Kidney (tissue), 22 donors: ENCODE measurements at places on chromosomes 5 and 9.
A peak's percentile ranks its signal among the peaks of the same experiment; 100 is the strongest.

GRCh38 chr5:109942646-109943045 is 252.9 kb downstream of the MAN2A1 start:
- no peak for DNase-seq

DNA sequence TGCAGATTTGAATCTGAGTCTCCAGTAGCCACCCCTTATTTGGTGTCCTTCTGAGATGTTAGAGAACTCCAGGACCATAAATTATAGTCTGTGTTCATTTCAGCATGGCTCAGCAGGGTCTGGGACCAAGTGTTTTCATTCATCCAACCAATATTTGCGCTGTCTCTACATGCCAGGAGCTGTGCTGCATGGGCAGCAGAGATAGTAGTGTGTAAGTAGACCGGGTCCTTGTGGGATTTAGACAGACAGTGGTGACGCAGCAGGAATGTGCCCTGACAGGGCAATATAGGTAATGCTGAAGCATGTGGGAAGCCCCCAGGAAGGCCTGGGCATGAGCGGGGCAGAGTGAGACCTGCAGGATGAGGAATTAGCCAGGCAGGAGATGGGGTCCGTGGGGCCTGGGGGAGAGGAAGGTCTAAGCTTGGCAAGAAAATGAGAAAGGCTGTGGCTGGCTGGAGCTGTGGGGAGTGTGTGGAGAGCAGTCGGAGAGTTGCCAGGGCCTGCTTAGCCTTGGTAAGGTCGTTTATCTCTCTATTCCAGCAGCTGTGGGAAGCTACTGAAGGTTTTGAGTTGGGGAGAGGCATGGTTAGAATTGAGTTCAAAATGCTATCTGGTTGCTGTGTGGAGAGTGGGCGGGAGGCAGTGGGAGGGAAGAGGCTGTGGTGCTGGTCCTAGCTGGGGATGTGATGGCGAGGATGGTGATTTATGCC is 16.8 kb downstream of the STXBP1 start:
- DNase-seq, result no peak

DNA sequence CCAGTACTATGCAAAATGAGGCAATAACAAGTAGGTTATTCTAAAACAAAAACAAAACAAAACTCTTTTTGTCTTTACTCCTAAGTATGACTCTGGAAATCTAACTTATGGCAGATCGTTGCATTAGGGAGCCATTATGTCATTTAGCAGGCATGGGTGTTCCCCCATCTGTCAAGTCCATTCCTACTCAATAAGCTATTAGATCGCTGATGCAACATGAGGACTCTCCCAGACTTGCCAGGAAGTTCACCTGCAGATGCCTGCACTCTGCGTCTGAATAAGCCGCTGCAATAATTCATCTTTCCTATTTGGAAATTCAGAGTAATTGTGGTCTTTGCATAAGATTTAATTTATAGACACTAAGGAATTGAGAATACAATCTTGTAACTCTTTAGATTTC is 585.0 kb downstream of the KIF4B start:
- no peak for DNase-seq

DNA sequence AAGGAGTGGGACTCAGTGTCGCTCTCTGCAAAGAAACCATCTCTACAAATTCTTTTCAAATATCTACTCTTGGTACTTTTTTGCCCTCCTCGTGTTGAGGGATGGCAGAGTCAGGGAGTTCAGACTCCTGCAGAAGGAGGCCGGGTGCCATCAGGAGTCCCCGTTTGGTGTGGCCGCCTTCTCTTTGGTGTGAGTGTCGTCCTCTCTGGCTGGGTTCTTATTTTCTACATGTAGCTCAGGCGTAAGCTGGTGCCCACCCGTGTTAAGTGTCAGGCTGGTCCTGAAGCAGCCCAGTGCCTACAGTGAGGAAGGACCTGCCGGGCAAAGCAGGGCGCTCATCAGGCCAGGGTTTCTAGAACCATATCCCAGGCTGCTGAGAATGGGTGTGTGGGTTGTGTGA is 37.0 kb downstream of the OTULIN start:
- DNase-seq, result no peak

- DNase-seq, result no peak
These were observed 32.0 kb downstream of the RGS3 start for GRCh38 chr9:113495526-113495925.

- no peak for DNase-seq
These were observed 316.3 kb downstream of the FAM170A start for GRCh38 chr5:119945691-119946090.

- DNase-seq, result peak; percentile 79
These were observed 35.7 kb downstream of the PCDHAC2 start for GRCh38 chr5:141001844-141002604.

DNA sequence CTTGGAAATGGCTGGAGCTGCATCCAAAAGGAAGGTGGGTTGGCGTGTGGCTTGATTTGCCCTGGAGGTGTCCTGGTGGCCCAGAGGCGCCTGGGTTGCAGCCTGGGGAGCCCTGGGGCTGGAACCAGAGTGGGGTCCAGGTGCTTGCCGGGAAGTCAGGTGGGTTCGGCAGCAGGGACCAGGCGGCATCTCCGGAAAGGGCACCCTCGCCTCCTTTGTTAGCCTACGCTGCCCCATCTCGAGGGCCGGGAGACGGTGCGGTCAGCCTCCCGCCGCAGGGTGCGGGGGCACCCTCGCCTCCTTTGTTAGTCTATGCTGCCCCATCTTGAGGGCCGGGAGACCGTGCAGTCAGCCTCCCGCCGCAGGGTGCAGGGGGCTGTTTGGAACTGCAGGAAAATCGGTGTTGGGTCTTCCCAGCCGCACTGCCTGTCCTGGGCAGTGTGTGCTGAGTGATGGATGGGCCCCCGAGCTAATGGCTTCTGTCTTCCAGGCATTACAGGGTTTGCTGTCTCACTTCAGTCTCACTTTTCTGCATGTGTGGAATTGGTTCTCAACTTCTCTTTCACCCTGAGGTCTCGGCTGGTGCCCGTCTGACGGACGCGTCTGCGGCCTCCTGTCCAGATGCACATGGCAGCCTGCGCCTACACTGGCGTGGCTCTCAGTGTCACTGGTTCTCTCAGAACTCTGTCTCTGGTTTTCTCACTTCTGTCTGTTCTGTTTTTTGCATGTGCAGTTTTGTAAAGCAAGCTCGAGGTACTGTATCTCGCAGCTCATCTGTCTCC is 139.0 kb downstream of the CACNA1B start:
- DNase-seq, result no peak

DNA sequence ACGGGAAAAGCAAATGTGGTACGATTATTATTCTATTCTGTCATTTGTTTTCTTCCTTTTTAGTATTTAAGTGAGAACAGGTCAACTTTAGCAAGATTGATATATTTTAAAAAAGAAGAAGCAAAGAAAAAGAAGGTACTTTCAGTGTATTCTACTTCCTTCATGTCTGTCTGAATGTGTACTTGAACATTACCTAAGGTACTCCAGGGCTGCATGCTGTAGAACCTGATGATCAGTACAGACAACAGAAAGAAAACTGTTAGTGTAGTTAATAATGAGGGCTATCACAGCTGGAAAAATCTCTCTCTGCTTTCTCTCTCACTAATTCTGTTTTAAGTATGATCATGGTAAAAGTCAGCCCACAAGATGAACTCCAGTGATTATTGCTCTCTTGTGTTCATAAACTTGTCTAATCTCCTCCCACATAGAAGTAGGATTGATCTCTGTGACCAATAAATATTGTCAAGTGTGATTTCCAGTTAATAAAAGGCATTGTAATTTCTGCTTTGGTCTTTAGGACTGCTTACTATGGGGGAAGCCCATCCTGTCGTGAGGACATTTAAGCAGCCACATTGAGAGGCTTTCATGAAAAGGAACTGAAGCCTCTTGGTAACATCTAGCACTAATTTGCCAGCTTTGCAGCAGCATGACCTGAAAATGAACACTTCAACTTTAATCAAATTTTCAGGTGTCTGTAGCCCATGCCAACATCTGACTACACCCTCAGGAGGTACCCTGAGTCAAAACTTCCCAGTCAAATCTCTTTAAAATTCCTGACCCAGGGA is 864.0 kb upstream of the ACO1 start:
- no peak for DNase-seq

DNA sequence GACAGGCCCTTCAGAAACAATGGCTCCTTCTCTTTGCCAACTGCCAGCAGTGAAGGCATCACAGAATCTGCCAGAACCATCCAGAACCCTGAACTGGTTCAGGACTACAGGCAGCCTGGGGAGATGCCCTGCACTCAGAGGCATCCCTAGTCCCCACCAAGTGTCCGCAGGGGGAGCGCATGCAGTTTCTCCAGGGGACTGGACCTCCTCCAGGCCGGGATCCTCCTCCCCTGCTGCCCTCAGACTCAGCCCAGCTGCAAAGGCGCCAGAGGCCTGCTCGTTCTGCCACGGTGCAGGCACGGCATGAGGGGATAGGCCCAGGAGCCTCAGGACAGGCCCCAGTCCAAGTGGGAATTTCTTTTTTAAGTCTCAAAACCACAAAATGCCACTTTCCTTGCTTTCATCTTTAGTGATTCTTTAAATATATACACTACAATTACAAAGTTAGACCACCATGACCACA is 72.0 kb downstream of the SEMA4D start:
- DNase-seq, result no peak

DNA sequence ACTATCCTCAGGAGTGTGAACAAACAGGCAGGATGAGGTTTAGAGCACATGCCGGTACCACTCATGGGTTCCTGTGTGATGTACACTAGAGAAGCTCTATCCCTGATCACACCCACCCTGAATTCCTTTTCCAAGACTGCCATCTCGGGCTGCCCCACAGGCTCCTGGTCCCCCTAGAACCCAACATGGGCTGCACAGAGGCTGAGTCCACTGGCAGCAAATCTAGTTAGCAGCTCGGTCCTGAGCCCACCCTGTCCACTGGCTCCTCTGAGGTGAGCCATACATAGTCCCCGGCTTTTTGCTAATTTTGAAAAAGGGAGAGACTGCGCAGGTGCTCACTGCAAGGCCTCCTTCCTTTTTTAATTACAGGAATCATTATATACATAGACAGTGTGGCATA is 227.0 kb downstream of the FSTL4 start:
- DNase-seq, result no peak

DNA sequence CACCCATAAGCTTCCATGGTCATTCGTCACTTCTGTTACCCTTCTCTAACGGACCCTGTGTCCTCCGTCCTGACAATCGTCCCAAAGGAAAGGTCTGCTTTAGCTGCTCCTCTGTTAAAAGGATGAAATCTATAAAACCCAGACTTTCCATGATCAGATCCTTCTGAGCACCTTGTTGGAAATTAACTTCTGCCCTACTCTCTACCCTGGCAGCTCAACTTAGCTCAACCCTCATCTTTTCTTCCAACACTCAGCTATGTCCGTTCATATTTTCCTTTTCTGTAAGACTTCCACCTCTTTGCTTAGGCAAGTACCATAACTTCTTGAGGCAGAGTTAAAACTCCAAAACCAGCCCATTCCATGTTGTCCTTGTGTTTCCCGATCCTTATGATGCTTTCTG is 205.4 kb downstream of the SPATA31A6 start:
- no peak for DNase-seq

DNA sequence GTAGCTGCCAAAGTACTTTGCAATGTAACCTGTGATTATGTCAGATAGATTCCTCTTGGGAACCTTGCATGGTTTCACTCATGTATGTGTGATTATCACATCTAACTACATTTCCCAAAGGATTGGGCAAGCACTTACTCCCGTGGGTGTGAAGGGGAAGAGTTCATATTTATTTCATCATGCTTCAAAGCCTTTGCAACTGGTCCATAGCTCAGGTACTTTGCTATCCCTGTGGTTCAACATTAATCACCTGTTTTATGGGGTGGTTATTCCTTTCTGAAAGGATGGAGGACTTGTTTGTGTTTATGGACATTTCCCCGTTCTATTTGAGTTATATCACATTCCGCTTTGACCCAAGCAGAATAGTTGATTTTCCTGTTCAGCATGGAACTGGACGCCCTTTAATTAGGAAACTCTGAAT is 13.6 kb upstream of the ERMP1 start:
- peak; percentile 38 for DNase-seq

GRCh38 chr9:36121971-36122370 is 14.6 kb upstream of the GLIPR2 start:
- no peak for DNase-seq

GRCh38 chr9:114836769-114837168 is 30.9 kb upstream of the TNFSF15 start:
- DNase-seq, result no peak

GRCh38 chr5:123585871-123586270 is 73.9 kb downstream of the CSNK1G3 start:
- DNase-seq, result no peak

- DNase-seq, result no peak
These were observed 34.1 kb upstream of the NANS start for GRCh38 chr9:98022447-98022846.

GRCh38 chr5:113325054-113325453 is 109.7 kb downstream of the TSSK1B start:
- DNase-seq, result no peak

DNA sequence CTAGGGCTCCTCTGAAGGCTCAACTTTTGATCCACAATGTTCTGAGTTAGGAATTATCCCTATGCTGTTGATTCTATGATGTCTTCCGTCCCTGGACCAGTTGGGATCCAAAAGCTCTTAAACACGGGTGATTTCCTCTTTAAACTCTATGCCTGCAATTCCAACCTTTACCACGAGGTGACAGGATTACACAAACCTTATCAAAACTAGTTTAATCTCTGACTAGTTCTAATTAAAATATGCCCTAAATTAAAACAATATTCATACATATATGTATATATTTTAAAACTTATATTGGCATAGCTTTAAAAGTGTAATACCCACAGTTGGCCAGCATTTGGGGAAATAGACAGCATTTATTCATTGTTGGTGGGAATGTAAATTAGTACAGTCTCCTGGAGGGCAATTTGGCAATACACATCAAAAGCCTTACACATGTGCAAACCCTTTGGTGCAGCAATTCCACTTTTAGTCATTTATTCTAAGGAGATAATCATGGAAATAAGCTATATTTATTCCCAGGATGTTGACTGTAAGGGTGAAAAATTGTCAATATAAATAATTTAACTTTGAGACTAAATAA is 51.6 kb upstream of the PHYKPL start:
- no peak for DNase-seq

- DNase-seq, result no peak
These were observed 253.1 kb downstream of the TLR4 start for GRCh38 chr9:117957267-117957666.
